Lower lobe of right lung (tissue), 2 donors: ENCODE measurements at places on chromosomes 1 and 21.

DNA sequence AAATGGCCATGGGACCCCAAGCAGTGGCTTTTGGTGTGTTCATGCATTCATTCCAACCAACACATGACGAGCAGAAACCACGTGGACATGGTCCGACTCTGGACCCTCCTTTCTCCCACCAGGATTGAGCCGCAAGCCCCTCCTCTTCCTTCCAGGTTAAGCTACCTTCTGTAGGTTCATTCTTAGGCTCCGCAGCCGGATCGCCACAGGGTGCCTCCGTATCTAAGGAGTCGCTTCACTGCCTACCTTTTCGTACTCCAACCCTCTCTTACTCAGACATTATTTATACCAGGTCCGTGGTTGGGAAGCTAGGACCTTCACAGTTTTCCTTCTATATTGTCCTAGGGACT, 63.6 kb downstream of the RHBG start:
- DNase-seq: no peak

- DNase-seq: no peak
These were observed 115.4 kb upstream of the TIAM1 start for GRCh38 chr21:31459457-31459856.

- no peak for DNase-seq
These were observed 41.2 kb upstream of the SAMSN1 start for GRCh38 chr21:14587266-14587665.

DNA sequence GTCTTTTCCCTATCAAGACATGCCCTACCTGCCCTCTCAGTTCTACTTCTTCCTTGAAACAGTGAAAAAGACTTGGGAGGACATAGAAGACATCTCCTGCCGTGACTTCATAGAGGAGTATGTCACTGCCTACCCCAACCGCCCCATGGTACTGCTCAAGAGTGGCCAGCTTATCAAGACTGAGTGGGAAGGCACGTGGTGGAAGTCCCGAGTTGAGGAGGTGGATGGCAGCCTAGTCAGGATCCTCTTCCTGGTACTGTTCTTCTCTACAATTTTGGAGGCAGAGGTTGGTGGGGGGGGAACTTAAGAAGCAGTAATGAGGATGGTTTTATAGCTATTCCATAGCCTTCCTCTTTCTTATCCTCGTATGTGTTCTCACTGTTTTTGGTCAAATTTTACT, 18.7 kb downstream of the SETDB1 start:
- DNase-seq: no peak

DNA sequence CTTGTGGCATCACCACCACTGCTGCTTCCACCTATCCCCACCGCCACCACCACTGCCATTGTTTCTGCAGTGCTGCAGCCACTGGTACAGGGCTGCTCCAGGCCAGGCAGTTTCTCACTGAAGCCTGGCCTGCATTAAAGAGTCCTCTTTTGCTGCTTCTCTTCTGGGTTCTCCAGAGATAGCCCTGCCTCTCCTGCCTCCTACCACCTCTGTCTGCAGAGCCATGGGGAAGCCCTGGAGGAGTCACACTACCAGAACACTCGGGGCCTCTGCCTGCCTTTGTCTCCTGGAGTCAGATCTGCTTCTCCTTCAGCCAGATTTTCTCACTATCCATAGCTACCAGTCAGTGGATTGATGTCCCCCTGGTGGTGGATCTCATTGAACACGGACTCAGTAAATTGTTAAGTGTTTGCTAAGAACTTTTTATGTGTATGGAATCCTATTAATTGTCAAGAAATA, 37.7 kb upstream of the DDAH1 start:
- DNase-seq: no peak

GRCh38 chr1:23456226-23456625, 27.8 kb downstream of the ASAP3 start:
- DNase-seq: no peak

DNA sequence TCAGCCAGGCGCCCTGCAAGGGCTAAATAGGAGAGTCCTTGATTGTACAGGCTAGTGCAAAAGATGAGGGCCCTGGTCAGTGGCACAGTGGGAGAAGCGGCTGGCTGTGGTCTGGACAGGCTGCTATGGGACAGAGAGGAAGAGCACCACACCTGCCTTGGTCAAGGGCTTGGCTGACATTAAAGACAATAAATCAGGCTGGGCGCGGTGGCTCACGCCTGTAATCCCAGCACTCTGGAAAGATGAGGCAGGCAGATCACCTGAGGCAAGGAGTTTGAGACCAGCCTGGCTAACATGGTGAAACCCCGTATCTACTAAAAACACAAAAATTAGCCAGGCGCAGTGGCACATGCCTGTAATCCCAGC, 62.9 kb downstream of the NID1 start:
- no peak for DNase-seq

DNA sequence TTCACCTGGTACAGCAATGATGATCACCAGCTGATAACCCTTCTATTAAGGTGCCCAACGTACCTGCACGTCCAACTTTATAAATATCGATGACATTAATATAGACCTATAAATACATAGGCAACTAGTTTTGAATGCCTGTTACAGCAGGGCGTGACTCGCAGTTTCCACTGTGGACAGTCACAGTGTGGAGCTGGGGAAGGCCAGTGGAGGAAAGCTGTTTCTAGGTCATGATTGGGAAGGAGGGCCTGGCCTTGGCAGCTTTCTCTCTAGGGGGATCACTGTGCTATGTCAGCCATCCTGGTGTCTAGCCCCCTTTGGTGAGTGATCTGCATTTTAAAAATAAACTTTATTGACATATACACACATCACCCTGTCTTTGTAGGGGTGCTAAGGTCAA, 4.4 kb upstream of the PRDM15 start:
- no peak for DNase-seq

DNA sequence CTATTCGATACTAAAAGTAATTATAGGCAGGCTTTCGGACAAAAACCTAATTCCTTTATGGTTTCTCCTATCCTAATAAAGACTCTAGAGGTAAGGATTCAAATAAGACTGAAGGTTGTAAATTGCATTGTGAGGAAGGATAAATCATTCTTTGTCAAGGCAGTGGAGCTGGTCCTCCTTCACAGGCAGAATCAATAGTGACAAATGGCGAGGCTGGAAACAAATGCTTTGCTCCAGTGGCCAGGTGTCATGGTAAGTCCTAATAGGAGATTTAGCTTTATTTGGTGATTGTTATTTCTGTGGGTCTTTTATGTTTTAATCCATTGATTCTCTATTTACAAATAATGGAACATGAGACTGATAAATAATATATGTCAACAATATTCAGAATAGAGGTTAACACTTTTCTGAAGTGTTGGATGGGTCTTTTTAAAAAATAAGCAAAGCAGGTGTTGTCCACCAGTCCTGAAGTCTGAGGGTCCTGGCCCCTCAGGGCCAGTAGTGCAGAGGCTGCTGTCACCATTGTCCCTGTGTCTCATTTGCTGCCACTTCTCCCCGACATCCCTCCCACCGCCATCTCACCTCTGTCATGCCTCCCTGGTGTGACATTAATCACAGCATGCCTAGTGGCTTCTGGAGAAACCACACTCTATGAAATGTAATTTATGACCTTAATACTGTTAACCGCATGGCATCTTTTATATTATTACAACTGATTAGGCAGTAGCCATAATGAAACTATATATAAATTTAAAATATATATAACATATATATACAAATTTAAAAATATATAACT, 120.9 kb upstream of the MAGI3 start:
- DNase-seq: no peak

- DNase-seq: no peak
These were observed 12.4 kb downstream of the CHAF1B start for GRCh38 chr21:36397606-36398005.

DNA sequence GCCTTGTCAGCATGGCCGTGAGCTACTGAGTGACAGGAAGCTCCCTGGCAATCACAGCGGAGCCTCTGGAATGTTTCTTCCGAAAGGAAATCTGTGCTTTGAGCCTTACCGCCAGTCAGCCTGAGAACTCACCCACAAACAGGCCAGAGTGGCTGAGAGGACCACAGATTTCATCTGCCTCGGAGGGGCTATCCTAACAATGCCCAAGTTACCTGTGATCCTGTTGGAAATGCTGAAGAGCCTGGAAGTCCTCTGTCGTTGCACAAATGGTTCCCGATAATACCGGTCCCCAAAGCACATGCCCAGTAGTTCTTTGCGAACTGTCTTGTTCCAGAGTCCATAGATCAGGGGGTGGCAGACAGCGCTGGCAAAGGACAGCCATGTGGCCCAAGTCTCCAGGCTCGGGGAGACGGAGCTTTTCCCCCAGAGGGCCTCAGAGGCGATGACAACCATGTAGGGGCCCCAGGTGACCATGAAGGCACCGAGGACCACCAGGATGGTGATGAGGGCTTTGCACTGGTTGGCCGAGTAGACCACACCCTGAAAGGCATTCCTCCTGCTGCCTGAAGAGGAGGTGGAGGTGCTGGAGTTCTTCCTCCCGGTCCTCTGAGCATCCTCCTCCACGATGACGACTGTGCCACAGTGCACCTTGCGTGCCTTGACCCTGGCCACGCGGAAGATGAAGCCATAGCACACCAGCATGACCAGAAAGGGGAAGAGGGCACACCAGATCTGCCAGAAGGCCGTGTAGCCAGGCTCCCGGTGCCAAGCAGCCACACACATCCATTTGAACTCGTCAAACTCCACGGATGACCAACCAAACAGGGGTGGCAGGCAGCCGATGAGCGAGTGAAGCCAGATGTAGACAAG, 40.2 kb downstream of the GPR161 start:
- no peak for DNase-seq

DNA sequence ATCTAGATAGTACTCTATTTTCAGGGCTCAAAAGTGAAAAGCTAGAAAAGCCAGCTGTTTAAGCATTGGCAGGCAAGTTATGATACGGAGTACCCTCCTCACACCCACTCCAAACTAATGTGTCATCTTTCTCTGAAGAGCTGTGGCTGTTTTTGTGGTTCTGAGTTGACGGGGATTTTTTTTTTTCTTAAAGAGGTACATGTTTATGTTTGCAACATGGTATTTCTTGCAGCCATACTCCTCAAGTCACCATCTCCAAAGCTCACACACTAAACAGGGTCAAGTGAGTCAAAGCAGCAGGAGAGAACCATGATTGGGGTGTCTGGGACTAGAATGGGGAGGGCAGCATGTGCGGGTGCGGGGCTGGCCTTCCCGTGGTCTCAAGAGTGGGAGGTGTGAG, 347.2 kb downstream of the DISC1 start:
- no peak for DNase-seq

DNA sequence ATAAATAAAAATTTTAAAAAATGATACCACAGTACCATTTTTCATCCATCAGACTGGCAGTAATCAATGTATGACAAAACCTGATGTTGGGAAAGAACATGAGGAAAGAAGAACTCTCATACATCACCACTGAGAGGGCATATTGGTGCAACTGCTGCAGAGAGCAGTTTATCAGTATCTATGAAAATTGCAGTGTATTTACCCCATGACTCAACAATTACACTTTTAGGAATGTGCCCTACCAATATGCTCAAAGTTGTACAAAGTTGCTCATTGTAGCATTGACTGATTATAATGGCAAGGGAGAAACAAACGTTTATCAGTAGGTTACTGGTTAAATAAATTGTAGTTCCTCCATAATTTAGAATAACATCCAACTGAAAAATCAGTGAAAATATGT, 36.7 kb downstream of the CATSPERE start:
- DNase-seq: no peak

DNA sequence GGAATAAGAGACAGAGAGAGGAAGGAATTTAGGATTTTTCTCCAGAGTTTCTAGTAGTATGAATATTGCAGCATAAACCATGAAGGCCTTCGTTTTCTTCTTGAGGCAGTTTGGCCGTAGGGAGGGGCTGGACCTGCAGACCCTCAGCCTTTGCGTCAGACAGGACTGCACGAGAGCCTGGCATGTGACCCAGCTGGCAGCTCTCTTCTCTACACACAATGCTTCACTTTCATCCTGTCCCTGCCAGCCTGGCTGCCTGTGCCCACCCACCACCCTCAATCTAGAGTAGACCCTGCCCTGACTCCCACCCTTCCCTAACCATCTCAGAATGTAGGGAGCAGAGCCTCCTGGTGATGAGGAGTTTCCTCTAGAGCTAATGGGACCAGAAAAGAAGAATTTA, 1.6 kb downstream of the CA14 start:
- DNase-seq: no peak

DNA sequence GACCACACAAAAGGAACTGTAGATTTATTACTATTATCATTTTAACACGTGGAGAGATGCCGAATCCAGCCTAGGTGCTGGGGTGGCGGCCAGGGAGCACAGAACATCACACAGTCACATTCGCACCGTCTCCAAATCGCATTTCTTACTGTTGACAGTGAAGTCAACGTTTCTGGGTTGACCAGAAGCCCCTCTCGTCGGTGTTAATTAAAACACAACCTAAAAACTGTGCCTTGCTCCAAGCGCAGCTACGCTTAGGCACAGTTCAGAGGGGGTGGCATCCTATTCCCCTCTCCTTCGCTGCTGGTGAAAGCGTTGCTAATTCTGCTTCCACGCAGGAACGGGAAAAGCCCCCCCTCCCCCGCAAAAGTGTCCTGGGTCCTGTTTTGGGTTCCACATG, 4.1 kb downstream of the RIPK4 start:
- no peak for DNase-seq

GRCh38 chr1:198203434-198203833, 46.6 kb downstream of the NEK7 start:
- DNase-seq: no peak

DNA sequence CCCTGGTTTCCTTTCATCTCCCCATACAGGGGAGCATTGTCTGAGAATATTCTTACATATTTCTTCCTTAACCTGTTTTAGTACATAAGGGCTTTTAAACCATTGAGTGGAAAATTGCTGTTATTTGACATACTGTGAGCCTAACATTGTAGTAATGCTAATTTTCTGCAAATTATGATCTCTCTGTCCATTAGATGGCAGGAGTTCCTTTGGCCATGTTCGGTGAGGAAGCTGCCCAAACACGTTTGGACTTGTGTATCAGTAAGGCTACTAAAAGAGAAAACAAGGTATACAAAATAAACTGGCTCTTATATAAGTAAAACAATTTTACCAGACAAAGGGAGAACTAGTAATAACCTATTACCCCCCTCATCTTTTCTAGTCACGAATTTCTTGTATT, 29.2 kb downstream of the CDC7 start:
- DNase-seq: no peak
